ENCODE measurements at places on chromosomes 16 and 17. TPM values are rescaled to one million over a fixed set of nuclear protein-coding genes. Genes with fewer than 3 reads are reported as not detected.

Gene WNT9B
- total RNA-seq: not detected

Gene KRT17
- not detected for total RNA-seq

Gene KRTAP4-1
- not detected for total RNA-seq

Gene CCL13
- 28.8 TPM for total RNA-seq

Gene GABARAP
- 397 TPM for total RNA-seq

Gene RTN4RL1
- total RNA-seq: 5.8 TPM

Gene OR3A3
- total RNA-seq: not detected

Gene KRTAP3-2
- not detected for total RNA-seq

Gene TMEM100
- total RNA-seq: 13.5 TPM

Gene POLR3E
- total RNA-seq: 43.5 TPM

Gene IL34
- total RNA-seq: 64.0 TPM

Gene KRT27
- total RNA-seq: 1.2 TPM

Gene ITGB4
- 469 TPM for total RNA-seq

Gene DPEP1
- total RNA-seq: not detected

Gene GPR179
- total RNA-seq: 0.22 TPM

Gene DPEP3
- total RNA-seq: not detected

Gene KRT33A
- total RNA-seq: not detected

Gene TIGD7
- total RNA-seq: 9.9 TPM

Gene CCL14
- 96.8 TPM for total RNA-seq

Gene NATD1
- 9.3 TPM for total RNA-seq

Gene TBC1D28
- not detected for total RNA-seq

Gene SRCIN1
- total RNA-seq: 4.5 TPM

Gene PRSS33
- total RNA-seq: not detected

Gene SLC39A11
- 22.7 TPM for total RNA-seq

Gene CCL1
- not detected for total RNA-seq

Gene NEUROD2
- total RNA-seq: not detected

Gene EVI2A
- total RNA-seq: 9.3 TPM

Gene DNAH17
- 0.40 TPM for total RNA-seq

Gene BAIAP3
- total RNA-seq: 3.9 TPM

Gene CSH1
- not detected for total RNA-seq

Gene PIGS
- total RNA-seq: 40.4 TPM

Gene SUPT4H1
- total RNA-seq: 62.2 TPM

Gene MYO15B
- 336 TPM for total RNA-seq

Gene FAM83G
- 1.8 TPM for total RNA-seq

Gene SPATA32
- total RNA-seq: not detected

Gene LRRC37A3
- total RNA-seq: 25.7 TPM
